Vagina (tissue), 2 donors: ENCODE measurements at places on chromosomes 3 and 15. TPM values are rescaled to one million over a fixed set of nuclear protein-coding genes. Genes with fewer than 3 reads are reported as not detected.
A peak's percentile ranks its signal among the peaks of the same experiment; 100 is the strongest.

DNA sequence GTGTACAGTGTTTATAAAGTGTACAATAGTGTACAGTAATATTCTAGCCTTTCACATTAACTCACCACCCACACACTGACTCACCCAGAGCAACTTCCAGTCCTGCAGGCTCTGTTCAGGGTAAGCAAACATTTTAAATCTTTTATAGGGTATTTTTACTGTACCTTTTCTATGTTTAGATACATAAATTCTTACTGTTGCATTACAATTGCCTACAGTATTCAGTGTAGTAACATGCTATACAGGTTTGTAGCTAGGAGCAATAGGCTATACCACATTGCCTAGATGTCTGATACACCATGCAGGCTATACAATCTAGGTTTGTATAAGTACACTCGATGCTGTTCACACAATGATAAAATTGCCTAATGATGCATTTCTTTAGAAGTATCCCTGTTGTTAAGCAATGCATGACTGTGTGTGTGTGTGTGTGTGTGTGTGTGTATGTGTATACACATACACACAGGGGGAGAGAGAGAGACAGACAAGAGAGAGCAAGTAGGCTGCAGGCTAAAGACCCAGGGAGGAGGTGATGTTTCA, 72.5 kb upstream of the PRR23C start:
- DNase-seq = peak; percentile 22

DNA sequence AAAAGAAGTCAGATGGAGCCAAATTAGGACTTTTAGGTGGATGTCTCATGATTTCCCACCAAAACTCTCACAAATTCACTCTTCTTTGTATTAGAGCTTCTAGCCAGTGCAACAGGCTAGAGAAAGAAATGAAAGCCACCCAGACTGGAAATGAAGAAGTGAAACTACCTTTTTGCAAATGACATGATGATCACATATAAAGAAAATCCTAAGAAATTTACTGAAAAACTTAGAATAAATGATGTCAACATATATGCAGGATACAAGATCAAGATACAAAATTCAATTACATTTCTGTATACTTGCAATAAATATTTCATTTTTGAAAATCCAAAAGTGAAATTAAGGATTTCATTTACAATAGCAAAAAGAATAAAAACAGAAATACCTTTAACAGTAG, 110.8 kb downstream of the LRIG1 start:
- DNase-seq = no peak

DNA sequence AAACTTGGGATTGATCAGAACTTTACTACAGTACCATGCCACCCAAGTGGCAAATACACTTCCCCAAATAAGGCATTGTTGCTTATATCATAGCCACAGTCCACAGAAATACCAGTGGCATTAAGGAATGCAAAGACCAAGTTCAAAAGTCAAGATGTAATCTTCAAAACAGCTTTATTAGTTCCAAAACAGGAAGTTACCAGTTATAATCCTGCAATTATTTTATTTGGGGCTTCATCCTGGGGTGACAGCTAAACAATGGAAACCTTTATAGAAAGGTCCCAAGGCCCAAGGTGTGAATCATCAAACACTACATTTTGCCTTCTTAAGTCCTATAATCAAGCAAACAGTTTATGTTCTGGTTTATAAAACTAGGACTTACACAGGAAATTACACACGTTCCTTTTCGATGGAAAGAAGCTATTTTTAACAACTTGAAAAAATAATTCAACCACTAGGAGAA, 30.3 kb upstream of the RNF7 start:
- no peak for DNase-seq

- DNase-seq = no peak
These were observed 260.0 kb upstream of the LYSMD4 start for GRCh38 chr15:99993262-99993661.

DNA sequence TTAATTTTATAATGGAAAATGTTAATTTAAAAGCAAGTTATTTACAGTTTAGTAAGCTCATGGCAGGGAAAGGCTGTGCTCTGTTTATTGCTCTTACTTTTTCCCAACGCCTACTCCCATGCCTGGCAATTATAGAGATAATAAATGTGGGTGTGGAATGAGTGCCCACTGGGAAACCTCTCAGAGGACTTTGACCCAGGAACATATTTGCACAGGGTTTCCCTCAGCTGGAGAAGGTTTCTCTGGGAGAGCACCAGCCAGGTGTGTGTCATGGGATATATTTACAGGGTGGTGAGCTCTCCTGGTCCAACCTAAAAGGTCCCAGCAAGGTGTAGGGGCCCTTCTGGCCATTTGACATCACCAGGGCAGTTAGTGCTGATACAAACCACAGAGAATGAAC, 27.9 kb downstream of the ZNF710 start:
- DNase-seq = no peak

- DNase-seq = no peak
These were observed 14.6 kb downstream of the SMAD6 start for GRCh38 chr15:66716656-66717020.

- no peak for DNase-seq
These were observed 67.9 kb upstream of the GUCA1C start for GRCh38 chr3:109021556-109021955.

- no peak for DNase-seq
These were observed 94.0 kb downstream of the ETFA start for GRCh38 chr15:76217029-76217881.

DNA sequence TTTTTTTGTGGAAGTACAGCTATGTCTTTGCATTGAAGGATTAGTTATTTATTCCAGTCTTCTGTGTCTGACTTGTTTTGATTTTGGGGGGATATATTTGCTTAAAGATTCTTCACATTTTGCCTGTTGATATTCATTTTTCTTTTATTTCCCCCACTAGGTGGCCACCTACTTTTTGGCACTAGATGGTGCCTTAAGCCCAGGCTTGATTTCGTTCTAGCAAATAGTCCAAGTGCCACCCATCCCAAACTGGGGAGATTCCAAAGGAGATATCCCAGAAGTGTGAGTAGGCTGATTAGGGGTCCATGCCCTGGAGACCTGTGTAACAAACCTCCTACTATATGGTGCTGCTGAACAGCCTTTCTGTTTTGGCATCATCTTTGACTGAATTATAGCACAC, 80.0 kb upstream of the SPATA16 start:
- no peak for DNase-seq

GRCh38 chr3:14853271-14853951, 34.6 kb downstream of the FGD5 start:
- no peak for DNase-seq

DNA sequence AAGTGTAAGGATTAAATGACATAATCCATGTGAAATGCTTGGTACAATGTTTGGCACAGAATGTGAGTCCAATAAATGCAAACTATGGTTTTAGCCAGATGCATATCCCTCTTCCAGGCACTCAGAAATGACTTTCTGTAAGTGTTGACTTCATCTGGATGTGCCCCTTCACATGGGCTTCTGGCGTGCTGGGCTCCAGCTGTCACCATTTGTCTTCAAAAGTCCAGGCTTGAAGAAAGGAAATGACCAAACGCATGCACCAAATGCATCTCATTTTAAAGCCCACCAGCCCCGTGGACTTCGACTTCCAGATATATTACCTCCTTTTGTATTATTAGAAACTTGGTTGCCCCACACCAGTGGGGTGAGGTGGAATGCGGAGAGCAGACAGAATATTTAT, 23.7 kb downstream of the CRYGS start:
- DNase-seq = no peak

GRCh38 chr15:52308446-52309153, 13.0 kb upstream of the MYO5C start:
- no peak for DNase-seq

- DNase-seq = no peak
These were observed 50.9 kb upstream of the CMTM7 start for GRCh38 chr3:32340611-32341365.

- no peak for DNase-seq
These were observed 9.2 kb downstream of the FYCO1 start for GRCh38 chr3:45986303-45986982.

GRCh38 chr3:23960649-23961048, 15.6 kb downstream of the NR1D2 start:
- no peak for DNase-seq

DNA sequence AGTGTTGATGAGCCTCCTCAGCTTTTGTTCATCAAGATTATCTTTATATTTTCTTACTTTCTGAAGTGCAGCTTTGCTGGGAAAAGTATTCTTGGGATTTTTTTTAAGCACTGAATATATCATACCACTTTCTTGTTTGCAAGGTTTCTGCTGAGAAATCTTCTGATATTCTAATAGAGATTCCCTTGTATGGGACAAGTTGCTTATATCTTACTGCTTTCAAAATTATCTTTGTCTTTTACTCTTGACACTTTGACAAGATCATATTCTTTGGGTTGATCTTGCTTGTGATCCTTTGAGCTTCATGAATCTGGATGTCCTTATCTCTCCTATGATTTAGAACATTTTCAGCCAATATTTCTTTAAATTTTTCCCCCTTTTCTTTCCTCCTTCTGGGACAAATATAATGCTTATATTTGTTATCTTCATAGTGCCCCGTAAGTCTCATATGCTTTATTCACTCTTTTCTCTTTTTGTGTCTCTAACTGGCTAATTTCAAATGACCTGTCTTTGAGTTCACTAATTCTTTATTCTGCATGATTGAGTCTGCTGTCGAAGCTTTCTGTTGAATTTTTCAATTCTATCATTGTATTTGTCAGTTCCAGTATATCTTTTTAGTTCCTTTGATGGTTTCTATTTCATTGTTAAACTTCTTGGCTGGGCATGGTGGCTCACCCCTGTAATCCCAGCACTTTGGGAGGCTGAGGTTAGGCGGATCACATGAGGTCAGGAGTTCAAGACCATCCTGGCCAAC, 211.4 kb upstream of the MANF start:
- DNase-seq = no peak

- no peak for DNase-seq
These were observed 109.8 kb downstream of the CHSY1 start for GRCh38 chr15:101141926-101142527.

- DNase-seq = no peak
These were observed 45.1 kb downstream of the HMCES start for GRCh38 chr3:129323651-129324294.

DNA sequence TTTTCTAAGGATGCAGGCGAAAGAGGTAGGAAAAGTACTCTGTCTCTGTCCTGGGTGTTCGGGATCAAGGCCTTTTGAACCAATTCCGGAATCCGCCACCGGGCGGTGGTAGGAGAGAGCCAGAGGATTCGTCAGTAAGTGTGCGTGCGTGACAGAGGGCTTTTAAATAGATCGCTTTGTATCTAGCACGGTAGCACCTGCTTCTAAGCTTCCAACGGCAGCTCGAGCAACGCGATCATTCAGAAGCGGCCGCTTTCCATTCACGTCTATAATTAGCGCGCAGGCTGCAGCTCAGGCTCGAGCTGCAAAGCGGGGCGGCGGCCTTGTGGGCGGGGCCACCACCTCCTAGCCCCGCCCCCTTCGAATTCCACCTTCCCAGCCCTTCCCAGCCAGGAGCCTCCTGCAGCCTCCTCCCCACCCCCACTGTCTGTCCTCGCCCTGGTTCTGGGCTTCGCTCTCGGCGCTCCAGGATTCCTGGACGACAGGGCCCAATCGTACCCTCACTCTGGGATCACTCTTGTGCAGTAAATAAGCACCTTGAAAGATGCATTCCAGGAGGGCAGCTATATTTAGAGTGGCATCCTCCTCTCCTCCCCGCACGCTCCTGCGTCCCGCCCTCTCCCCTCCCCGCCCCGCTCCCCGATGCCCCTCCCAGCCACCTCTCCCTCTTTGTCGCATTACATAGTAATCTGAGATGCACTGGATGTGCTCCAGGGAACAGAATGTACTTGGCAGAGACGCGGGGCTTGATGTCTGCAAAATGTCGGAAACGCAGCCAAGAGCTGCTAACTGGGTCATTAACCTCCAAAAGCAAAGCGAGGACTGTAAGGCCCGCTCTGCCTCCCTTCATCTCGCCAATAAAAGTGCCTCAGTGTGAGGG, 224.1 kb upstream of the TPRG1 start:
- peak; percentile 99 for DNase-seq

DNA sequence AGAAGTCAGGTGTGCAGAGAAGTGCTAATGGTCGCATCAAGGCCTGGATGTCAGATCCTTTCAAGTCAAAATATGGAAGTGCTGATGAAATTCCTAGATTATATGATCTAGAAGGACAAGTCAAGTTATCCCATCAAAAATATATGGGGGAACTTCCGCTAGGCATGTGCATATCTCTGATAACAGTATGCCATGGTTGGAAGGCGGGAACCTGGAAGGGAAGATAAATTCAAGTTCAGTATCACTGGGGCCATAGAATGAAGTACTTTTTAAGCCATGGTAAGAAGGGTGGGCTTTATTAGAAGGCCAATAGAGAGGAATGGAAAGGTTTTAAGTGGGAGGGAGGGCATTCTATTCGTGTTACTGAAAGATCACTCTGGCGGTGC, 38.3 kb downstream of the MITF start:
- DNase-seq = no peak

DNA sequence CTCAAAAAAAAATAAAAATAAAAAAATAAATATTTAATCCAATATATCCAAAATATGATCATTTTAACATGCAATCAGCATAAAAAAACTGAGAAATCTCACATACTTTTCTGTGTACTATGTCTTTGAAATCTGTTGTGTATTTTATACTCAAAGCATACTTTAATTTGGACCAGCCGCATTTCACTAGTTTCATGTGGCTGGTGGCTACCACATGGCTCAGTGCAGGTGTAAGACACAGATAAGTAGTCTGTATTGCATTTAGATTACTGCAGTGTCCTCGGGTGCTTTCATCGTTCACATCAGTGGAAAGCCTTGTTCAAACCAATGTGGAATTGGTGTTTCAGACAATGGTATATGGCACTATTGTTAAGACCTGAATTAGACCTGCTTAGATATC, 11.0 kb downstream of the CRTC3 start:
- no peak for DNase-seq

GRCh38 chr3:186930143-186930640, at the start of gene ST6GAL1:
Gene ST6GAL1, plus strand, starts transcription at chr3:186930526. Its CDS starts 112,178 bp downstream, at chr3:187042704.
- no peak for DNase-seq

GRCh38 chr3:64559588-64559987, 128.2 kb downstream of the ADAMTS9 start:
- no peak for DNase-seq

Gene NOX5
- total RNA-seq = 0.74 TPM

Gene SERPINI2
- total RNA-seq = not detected

Gene AMIGO3
- total RNA-seq = not detected

Gene GRK7
- total RNA-seq = 0.98 TPM

Gene CNTN3
- not detected for total RNA-seq

Gene MTMR10
- 29.2 TPM for total RNA-seq

Gene ATP1B3
- total RNA-seq = 88.1 TPM

Gene RBM6
- 71.5 TPM for total RNA-seq

Gene SOX14
- not detected for total RNA-seq

Gene CLRN1
- total RNA-seq = not detected

Gene TNFSF10
- total RNA-seq = 92.8 TPM

Gene CRABP1
- not detected for total RNA-seq
